ENCODE measurements at places on chromosomes 3 and 15. TPM values are rescaled to one million over a fixed set of nuclear protein-coding genes. Genes with fewer than 3 reads are reported as not detected.

Gene CHRNA7
- total RNA-seq, result 1.2 TPM

Gene GRAMD1C
- 2.4 TPM for total RNA-seq

Gene TBL1XR1
- total RNA-seq, result 96.8 TPM

Gene GPR27
- 3.7 TPM for total RNA-seq

Gene RYR3
- total RNA-seq, result not detected

Gene ALDH1L1
- total RNA-seq, result 23.1 TPM

Gene ANKDD1A
- total RNA-seq, result 1.1 TPM

Gene SCAMP5
- total RNA-seq, result 1.9 TPM

Gene MEIS2
- 45.4 TPM for total RNA-seq

Gene SMCO1
- total RNA-seq, result 78.6 TPM

Gene CPA3
- 3.3 TPM for total RNA-seq

Gene NMB
- 3.9 TPM for total RNA-seq

Gene STRA6
- not detected for total RNA-seq

Gene KLF15
- 33.0 TPM for total RNA-seq

Gene LRRC2
- total RNA-seq, result 110 TPM

Gene LAMB2
- total RNA-seq, result 543 TPM

Gene NR2F2
- 14.2 TPM for total RNA-seq

Gene PLCB2
- 8.2 TPM for total RNA-seq

Gene KCNMB2
- 1.8 TPM for total RNA-seq

Gene VPS39
- 43.0 TPM for total RNA-seq

Gene IGSF10
- 3.0 TPM for total RNA-seq

Gene PLSCR5
- total RNA-seq, result not detected

Gene COL6A6
- total RNA-seq, result 2.2 TPM

Gene GABRB3
- total RNA-seq, result 2.2 TPM
